ENCODE measurements at places on chromosomes 4 and X.

DNA sequence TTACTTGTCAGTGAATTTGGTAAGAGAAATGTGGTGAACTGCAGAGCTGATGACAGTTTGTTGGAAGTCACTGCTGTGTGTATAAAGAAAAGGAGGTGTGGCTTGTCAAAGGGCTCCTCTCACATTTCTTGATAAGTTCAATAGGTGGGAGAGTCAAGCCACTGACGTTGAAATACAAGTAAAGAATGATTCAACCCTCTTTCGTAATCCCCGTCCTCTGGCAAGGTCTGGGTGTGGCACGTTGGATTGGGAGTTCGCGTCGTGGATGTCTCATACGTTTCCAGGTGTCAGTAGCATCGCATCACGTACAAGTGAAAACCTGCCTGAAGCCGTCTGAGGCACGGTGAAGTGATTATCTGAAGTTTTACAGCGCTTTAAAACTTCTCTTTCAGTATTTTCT lies 76.4 kb downstream of the EGF start:
- DNase-seq, result no peak

DNA sequence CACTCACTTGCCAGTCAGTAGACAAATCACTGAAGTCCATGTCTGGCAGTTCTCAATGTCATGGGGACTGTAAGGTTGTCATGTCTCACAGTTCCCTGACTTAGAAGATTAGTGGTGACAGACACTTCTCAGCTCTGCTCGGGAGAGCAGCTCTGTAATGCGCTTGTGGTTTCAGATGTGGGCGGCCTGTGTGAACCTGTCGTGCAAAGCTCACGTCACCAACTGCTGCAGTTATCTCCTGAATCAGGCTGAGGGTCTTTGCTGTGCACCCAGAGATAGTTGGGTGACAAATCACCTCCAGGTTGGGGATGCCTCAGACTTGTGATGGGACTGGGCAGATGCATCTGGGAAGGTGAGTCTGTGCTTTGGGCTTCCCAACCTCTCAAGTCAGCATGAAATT lies at the start of gene IL9R:
Gene IL9R (plus strand): TSS at position 261 of the 400 bp plus-strand sequence. CDS start 64 bp downstream, at position 325.
- no peak for DNase-seq

- DNase-seq, result no peak
Measured at GRCh38 chr4:6380746-6381410, 91.5 kb downstream of the PPP2R2C start.

GRCh38 chr4:151043803-151044515 lies 28.9 kb upstream of the LRBA start:
- no peak for DNase-seq

DNA sequence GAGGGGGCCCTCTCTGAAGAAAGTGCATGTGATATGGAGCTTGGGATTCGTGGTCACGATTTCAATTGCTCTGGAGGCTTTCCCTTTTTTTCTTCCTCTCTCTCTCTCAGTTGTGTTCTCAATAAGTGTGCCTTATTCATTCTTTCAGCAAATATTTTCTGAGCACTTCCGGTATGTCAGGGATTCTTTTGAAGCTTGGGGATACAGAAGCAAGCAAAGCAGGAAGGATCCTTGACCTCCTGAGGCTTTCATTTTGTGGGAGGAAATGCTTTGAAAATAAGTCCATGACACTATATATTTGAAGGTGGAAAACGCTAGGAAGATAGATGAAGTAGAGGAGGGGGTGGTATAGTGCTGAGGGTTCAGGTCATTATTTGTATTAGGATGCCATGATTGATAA lies 12.6 kb upstream of the GABRE start:
- DNase-seq, result no peak

GRCh38 chrX:141220342-141221008 lies 21.8 kb downstream of the SPANXC start:
- DNase-seq, result no peak

DNA sequence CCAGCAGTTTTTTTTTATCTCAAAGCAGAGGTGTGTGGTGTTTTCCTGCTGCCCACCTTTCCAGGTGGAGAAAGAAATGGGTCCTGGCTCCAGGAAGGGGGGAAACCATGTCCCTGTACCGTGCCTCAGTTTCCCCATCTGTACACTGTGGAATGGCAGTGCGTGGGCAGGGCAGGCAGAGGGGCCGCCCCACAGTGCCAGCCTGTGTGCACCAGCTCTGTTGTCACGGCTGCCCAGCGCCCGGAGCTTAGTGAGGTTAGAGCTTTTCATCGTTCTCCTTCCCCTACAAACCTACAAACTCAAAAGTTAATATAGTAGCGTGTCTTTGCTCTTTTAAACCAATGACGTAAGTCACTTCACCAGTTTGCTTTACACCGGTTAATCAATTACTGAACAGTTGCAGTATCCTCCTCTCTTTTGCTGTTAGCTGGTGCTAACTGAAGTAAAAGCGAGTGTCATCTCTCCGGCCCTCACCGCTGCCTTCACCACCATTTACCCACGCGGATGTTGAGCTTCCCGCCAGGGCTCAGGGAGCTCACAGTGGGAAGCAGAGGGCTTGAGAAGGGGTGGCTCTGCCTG lies 114.8 kb upstream of the ADRA2C start:
- DNase-seq, result no peak

GRCh38 chr4:111639876-111640275 lies 505.4 kb upstream of the FAM241A start:
- no peak for DNase-seq

- peak; percentile 53 for DNase-seq
Measured at GRCh38 chrX:49840679-49841078, 11.6 kb downstream of the PAGE4 start.

DNA sequence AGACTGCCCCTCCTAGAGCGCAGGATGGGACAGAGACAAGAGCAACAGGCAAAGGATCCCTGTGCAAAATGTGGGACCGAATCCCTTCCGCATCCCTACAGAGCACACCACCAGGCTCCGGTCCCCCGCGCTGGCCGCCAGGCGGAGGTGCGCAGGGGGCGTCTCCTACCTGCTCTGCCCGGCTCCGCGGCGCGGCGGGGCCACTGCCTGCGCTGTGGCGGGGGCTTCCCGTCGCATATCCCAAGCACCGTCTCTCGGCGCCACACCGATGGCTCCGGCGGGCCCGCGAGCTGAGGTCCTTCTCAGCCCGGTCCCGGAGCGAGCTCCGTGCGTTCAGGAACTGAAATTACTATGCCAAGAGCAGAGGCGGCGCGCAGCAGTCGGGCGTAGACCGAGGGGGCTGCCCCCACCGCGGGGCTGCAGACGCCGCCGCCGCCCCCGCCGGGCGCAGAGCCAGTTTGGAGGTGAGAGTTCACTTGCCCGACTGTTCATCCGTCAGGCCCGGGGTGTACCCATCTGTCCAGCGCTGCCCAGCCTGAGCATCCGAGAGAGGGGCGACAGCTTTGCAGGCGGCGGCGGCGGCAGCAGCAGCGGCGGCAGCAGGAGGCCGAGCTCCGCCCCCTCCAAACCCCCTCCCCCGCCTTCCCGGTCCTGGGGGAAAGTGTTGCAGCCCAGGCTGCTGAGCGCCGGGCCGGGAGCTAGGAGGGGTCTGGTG lies at the start of gene GPRIN3:
Gene GPRIN3 (minus strand): TSS at position 355 of the 715 bp plus-strand sequence. CDS start 57,690 bp downstream, outside the sequence.
- peak; percentile 60 for DNase-seq

DNA sequence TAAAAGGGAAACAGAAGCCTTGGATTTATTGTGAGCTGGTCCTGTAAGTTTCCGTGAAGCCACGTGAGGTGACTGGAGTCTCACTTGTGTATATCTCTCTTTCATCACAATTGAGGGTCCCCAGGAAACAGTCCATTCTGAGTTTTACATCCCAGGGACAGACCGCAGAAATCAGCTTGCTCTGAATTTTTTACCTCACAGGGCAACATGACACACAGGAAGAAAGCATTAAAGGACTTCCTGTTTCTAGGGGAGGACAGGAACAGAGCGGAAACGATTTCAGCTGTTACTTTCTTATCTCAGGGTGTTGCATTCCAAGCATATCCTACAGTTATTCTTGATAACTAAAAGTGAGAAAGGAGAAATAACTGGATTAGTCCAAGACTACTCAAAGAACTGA lies 553.5 kb downstream of the TRAM1L1 start:
- DNase-seq, result no peak

DNA sequence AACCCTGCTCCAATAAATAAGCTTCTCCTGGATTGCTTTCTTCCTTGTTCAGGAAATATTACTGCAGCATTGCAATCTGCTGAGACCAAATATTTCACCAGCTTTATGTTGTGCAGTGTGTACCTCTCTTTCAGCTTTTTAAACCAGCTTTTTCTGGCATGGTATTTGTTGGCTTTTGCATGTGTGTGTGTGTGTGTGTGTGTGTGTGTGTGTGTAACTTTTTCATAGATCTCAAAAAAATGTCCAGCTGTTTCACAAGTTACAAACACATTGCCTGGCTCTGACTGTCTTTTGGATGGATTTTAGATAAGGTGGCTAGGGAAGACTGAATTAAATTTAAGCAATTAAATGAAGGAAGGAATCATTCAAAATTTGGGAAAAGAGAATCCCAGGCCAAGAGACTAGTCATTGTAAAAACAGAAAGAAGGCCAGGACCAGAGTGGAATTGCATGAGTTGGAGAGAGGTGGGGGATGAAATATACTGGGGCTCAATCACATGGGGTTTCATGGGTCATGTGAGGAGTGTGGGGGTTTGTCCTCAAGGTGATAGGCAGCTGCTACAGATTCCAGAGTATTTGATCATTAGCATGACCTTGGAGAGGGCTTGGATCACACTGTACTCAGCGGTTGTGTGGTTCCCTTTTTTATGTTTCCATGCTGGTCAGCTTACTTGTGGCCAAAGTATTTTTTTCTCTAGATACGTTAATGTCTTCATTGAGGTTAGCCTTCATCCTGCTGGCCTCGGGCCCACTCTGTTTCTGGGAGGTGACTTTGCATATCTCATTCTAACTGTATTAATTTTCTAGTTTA lies 357.7 kb upstream of the BOD1L1 start:
- DNase-seq, result no peak

DNA sequence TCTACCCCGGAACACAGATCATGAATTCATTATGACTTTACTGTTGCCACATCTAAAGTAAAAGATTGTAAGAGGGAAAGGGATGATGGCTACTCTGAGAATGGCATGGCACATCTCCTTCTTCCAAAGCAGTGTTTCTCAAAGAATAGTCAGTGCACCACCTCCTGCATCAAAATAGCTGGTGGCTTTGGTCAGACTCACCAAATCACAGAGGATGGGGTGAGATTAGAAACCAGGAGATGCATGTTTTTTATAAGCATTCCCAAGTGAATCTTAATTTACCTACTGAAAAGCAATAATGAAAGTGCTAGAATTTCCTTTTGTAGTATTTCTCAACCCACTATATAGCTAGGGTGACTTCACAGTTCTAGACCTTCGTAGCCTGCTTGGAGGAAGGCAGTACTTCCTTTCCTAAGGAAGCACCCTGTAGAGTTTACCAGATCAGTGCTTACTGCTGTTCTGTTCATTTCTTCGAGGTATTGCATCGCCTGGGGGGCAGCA lies 340.8 kb upstream of the KLF3 start:
- DNase-seq, result no peak

- DNase-seq, result no peak
Measured at GRCh38 chr4:10175626-10176025, 59.0 kb upstream of the WDR1 start.

- DNase-seq, result no peak
Measured at GRCh38 chr4:87068583-87069021, 133.8 kb downstream of the AFF1 start.
